Mesenteric fat pad (tissue), 1 donor: ENCODE measurements at places on chromosomes 2 and 18. TPM values are rescaled to one million over a fixed set of nuclear protein-coding genes. Genes with fewer than 3 reads are reported as not detected.

ZCCHC2 gene
- total RNA-seq = 38.3 TPM

DNA sequence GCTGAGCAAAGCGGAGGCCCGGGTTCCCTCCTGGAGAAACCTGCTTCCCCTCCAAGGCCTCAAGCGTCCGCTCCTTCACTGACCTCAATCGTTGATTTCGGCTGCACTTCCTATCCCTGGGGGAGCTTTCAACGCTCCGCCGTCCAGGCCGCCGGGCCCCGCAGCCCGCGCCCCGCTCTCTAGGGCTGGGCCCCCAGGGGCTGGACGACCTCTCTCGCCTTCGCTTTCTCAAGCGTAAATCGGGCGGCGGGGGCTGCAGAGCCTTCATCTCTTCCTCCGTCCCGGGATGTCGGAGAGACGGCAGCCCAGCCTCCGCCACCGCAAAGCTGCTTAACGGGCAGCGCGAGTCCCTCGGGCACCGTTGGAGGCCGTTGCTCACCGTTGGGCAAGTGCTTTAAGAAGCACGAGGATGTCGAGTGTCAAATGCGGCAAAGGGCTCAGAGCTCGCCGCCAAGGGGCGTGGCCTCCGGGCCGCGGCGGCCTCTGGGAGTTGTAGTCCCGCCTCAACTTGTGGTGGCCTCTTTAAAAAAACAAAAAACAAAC, 8.5 kb downstream of the HES6 start:
- peak; percentile 92 for DNase-seq

PDCD1 gene
- 0.42 TPM for total RNA-seq

DNA sequence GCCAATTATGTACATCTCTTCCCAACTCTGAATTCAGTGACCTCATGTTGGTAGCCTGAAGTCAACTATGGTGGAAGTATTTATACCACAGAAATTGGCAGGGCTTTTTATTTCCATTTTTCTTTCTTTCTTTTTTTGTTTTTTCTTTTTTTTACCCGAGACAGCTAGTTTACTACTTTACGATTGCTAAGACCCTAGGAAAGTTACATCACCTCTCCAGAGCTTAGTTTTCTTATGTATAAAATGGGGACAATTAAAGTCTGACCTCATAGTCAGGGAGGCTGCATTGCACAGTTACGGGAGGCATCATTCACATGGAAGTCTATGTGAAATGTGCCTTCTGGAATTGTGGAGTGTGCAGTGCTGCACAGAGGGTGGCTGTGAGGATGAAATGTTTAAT, 194.3 kb downstream of the MTX2 start:
- no peak for DNase-seq

DNA sequence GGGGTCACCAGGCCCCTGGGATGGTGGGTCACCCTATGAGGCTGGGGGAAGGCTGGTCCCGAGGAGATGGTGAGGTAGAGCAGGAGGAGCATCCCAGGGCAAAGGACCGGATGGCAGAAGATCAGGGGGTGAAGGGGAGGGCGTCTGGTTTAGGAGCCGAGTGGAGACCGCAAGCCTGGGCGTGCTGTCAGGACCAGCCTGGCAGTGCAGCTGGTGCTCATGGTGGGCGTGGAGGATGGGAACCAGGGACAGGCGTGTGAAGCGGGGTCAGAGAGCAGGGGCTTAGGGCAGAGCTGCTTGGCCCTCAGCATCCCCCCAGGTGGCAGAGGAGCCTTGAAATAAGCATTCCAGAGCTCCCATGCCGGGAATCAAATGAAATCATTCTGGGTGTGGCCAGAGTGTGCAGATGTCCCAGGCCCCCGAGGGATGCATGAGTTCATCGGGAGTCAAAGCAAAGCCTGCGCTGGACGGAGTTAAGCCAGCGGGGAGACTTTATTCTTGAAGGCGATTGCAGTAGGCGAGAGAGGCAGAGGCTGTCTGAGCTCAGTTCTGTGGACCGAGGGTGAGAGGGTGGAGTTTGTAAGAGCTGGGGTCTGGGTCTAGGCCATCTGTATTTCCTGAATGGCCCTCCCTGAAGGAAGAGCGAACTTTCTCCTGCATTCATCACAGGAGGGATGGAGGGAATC, 33.1 kb upstream of the MBP start:
- DNase-seq = no peak

GRCh38 chr18:23609390-23610023, 23.2 kb upstream of the NPC1 start:
- no peak for DNase-seq

DNA sequence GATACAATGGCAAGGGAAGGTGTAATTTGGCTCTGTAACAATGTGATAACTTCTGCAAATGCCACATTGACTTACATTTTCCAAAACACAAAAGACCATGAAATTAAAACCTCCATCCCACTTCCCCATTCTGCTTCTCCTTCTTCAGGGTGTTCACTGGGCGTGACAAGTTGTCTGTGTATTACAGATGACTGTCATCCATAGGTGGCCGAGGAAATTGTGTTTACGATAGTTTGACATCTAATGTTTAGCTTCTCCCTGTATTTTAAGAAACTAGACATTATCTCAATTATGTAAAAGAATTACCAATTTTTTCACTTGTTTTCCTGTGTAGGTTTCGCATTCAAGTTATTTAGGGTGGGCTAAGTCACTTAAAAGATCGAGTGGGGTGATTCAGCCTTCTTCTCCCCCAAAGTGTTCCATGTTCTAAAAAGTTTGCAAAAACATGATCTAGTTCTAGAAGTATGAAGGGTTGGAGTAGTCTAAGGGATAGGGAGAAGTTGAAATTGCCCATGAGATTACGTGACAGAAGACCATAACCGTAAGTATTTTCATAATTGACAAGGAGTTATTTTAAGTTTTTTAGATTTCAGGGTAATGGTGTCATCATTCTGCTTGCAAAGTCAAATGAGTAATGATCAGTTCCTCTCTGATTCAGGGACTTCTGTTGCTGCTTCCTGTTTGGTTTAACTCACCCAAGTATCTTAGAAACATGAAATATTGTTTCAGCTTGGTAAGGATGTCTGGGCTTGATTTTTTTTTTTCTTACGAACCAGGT, 25.2 kb upstream of the CYTIP start:
- DNase-seq = no peak

- DNase-seq = no peak
Observed at GRCh38 chr2:23029951-23030350, 355.0 kb upstream of the KLHL29 start.

HOXD13 gene
- total RNA-seq = 1.1 TPM

DNA sequence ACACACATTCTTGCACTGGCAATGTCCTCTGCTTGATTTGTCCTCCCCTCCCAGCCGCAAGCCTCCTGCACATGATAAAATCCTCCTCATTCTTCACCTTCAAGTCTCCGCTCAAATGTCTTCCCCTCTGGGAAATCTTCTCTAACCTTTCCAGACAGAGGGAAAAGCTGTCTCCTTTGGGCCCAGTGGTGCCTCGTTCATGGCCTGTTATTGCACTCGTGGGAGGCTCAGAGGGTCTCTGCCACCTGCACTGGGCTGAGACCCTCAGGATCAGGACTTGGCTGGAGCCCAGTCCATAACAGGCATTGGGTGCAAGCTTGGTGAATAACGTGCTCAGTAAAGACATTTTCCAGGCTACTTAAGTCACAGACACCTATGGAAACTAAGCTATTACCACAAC, 68.6 kb downstream of the PTGR3 start:
- DNase-seq = no peak

DNA sequence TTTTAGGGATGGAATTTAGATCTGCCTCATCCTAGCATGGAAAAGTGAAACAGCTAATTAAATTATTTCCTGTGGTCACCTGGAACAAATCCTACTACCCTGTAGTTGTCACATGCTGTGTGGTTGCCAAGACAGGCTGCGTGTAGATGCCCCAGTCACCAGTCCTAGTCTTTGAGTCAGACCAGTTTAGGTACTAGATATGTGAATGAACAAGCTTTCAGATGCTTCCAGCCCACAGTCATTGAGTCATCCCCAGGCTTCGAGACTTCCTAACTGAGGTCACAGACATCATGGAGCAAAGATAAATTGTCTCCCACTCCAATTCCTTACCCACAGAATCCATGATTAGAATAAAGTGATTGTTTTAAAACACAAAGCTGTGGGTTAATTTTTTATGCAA, 35.8 kb upstream of the GRB14 start:
- no peak for DNase-seq

GRCh38 chr18:12287684-12288402, 20.2 kb upstream of the TUBB6 start:
- no peak for DNase-seq

- peak; percentile 67 for DNase-seq
Observed at GRCh38 chr2:26653207-26654060, 12.3 kb upstream of the CIB4 start.

DNA sequence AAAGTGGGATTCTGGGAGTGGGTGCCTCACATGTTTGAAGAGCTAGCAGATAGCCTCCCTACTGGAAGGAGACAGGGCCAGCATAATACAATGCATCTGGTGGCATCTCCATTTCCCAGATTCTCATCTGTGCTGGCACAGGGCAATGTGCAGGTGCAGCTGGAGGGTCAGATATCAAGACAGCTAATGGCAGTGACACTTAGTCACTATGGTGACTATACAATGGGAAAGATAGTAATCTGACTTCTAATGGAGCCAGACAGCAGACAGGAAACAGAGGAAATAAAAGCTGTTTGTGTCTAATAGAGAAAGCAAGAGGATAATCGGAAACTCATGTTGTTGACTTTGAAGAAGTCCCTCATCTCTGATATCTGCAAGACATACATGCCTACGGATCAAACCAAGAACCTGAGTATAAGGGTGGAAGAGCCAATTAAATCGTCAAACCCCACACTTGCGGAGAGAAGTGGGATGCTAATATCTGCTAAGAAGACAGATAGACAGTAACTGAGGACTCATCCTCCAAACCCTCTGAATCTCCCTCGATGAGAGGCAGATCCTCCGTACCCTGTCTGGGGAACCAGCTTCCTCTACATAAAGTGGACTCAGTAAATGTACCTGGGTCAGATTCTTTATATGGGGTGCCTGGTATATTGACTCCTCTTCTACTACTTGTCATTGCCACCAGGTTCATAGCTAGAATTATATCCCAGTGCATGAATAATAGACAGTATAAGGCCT, 692.7 kb downstream of the SOCS6 start:
- DNase-seq = no peak

- no peak for DNase-seq
Observed at GRCh38 chr2:217142649-217143266, 282.9 kb upstream of the TNP1 start.

DNA sequence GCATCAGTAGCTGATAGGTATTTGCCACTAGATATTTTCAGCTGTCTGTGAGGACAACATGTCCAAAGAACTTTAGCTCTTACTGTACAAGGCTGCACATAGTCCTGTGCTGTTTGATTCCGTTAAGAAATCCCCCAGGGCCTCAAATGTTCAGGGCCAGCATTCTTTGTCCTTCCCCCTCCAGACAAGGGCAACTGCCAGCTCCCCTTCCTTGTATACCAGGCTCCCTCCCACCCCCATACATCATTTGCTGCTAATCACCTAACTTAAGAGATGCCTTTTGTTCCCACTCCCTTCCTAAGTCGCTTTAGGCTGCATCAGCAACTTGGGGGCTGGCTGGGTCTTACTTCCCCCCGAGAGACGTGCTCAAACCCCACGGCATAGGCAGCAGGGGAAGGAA, 138.7 kb downstream of the CDH20 start:
- DNase-seq = no peak

PLEKHM3 gene
- total RNA-seq = 15.6 TPM

MATN3 gene
- total RNA-seq = 1.2 TPM

- DNase-seq = no peak
Observed at GRCh38 chr2:43877782-43878464, 39.2 kb downstream of the ABCG8 start.

- no peak for DNase-seq
Observed at GRCh38 chr2:177799531-177799930, 273.0 kb downstream of the PDE11A start.

GRCh38 chr2:214367171-214367570, 43.7 kb upstream of the VWC2L start:
- no peak for DNase-seq

DNA sequence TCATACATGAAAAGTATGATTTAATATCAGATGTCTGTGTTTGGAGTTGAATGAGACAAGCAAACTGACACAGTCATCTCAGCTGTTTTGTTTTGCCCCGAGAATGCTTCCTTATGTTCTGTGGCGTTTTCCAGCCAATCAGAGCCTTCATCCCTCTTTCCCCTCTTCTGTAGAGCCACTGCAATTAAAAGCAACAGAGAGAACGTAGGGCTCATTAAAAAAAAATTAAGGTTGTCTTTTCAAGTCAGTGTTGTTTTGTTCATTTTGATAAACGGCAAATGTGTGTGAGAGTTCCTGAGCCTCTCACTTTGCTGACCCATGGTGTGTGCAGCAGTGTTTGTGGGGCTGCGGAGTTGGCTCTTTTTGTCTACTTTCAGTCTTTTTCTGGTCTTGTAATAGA, 216.0 kb downstream of the FHOD3 start:
- DNase-seq = no peak

RMND5A gene
- total RNA-seq = 30.9 TPM

- DNase-seq = no peak
Observed at GRCh38 chr2:154794406-154794805, 95.9 kb downstream of the KCNJ3 start.

DNA sequence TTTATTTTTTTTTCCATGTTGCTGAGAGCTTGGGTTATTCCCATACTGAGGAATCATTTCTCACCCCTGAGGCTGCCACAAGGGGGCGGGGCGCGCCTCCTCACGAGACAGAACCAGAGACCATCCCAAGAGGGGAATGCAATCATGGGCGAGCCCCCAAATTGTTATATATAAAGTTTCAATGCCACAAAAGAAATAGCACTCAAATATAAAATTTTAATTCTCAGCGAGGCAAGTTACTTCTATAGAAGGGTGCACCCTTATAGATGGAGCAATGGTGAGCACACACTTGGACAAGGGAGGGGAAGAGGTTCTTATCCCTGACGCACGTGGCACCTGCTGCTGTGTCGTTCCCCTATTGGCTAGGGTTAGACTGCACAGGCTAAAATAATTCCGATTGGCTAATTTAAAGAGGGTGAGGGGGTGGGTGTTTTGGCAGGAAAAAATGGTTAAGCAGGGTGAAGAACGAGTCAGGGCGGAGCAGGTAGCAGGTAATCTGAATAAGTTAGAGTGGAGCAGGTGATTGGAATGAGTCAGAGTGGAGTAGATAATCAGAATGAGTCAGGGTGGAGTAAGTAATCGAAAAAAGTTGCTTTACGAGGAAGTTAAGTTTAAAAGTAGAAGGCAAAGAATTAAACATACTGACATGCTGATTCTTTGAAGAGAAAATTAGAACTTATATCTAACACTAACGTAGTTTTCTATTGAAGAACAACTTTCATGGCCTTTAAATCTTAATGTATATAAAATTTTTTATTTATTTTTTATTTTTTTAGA, 177.5 kb downstream of the MTCL1 start:
- no peak for DNase-seq

VWA3B gene
- total RNA-seq = not detected

CD207 gene
- total RNA-seq = 0.29 TPM

SLC40A1 gene
- total RNA-seq = 48.5 TPM

DNA sequence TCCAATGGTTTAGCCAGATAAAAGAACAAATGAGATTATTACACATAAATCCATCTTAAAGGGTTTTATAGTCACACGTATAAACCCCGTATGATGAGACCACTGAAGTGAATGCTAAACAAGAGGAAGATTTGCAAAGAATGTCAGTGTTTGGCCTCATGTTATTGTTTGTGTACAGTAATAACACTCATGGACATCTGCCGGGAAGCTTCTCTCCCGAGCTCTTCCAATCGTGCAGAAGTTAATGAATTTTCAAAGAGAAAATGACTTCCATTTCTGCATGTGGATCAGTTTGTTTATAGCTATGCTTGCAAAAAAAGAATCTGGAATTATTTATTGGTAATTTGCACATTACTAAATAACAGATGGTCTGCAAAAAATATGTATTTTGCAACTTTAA, 88.5 kb upstream of the APCDD1 start:
- DNase-seq = no peak

PDE1A gene
- 7.1 TPM for total RNA-seq

GRCh38 chr2:213429516-213429915, 145.3 kb downstream of the SPAG16 start:
- DNase-seq = no peak

KCNIP3 gene
- total RNA-seq = 3.8 TPM
